Esophagus squamous epithelium (tissue), 5 donors: ENCODE measurements at places on chromosomes 7 and 10.

DNA sequence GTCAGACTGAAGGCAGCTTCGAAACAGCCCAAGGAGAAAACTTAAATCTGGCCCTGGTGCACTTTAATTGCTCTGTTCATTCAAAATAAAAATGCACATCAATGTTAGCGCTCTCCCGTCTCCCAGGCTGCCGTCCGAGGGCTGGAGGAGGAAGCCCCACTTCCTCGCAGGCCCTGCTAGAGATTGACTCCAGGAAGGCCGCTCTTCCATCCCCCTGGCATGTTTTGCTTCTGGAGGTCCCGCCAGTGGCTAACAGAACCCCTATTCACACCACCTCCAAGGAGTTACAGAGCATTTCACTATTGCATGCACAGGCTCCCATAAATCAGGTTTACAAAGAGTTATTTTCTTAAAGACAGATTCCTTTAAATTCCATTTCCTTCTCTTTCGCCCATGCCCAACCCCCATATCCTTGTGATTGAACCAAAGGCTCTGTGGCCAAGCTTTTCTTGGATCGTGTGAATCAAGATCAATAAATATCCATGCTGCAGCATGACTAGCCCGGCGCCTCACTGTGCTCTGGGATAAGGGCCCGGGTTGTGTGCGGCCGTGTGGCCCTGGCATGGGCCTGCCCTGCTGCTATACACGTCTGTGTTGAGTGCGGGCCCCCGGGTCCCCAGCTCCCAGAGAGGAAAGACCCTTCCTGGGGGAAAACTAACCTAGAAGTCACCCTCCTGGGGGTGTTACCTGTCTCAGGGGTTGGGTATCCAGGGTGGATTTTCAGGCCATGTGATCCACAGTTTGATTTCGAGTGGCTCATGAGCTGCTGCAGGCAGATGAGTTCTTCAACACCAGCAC, 118.7 kb upstream of the GDF10 start:
- no peak for DNase-seq

- DNase-seq, result no peak
These were observed 92.8 kb downstream of the ALOX5 start for GRCh38 chr10:45466784-45467183.

DNA sequence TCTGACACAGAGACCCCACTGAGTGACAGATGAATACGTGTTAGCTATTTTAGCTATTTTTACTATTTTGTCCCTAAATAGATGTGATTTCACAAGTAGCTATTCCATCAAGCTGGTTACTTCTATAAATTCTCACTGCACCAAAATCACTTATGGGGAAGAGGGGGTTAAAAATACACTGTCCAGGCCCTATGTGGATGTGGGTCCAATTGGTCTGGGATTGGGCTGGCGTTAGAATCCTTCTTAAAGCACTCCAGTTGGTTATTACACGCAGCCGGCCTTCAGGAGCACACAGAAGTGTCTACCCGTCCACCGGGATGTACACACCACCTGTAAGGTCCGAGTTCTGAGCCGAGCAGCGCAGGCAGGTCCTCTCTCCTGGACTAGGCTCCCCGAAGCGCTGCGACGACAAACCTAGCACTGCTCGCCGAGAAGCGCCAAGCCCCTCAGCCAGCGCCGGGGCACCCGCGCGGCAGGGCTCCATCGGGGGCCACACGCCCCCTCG, 222.3 kb upstream of the MKLN1 start:
- DNase-seq, result no peak

DNA sequence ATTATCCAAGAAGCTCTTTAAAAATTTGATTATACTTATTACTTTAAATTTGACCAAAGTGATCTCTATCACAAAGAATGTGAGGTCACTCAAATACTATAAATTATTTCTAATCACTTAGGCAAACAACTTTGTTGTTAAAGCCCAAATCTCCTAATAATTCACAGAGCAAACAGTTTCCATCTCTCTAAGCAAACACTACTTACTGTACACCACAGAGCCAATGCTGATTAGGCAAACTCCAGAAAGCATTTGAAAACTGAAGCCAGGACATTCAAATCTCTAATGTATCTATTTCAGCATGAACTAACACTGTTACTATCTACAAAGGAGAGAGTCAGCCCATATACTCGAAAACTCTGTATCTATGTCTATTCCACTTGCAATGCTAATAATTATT, 107.1 kb downstream of the RNF32 start:
- no peak for DNase-seq

GRCh38 chr7:25889765-25890164, 262.2 kb upstream of the NFE2L3 start:
- DNase-seq, result no peak

DNA sequence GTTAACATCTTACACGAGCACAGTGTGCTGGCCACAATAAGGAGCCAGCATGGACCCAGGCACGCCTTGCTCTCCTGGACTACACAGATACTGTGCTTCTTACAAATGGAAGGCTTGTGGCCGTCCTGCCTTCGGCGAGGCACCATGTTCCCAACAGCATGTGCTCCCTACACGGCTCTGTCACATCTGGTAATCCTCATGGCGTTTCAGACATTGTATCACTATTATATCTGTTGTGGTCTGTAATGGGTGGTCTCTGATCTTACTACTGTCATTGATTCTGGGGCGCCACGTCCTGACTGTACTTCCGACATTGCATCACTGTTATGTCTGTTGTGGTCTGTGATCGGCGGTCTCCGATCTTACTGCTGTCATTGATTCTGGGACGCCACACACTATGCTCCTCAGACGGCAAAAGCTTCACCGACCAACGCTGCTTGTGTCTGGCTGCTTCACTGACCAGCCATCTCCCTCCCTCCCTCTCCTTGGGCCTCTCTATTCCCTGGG, 195.4 kb downstream of the MAD1L1 start:
- no peak for DNase-seq

- no peak for DNase-seq
These were observed 43.8 kb upstream of the CYTH3 start for GRCh38 chr7:6316226-6316625.

- no peak for DNase-seq
These were observed 1.1 kb upstream of the GALNTL5 start for GRCh38 chr7:151954866-151955820.

DNA sequence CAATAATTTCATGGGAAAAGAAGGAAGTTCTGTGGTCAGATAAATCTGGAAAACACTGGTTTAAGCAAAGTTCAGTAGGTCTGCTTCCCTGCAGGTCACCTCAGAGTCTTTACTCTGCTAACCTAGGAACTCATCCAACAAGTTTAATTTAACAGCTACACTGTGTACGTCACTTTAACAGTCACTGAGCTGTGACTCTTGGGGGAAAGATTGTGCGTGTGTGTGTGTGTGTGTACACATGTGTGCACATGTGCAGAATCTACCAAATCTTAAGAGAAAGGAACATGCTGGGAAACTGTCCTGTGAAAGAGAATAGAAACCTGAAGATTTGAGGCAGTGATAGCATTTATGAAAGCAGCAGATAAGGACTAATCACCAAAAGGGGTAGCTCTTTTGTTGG, 62.6 kb downstream of the IKZF1 start:
- DNase-seq, result no peak

GRCh38 chr7:78043159-78043558, 244.6 kb downstream of the PHTF2 start:
- DNase-seq, result no peak

GRCh38 chr10:113538151-113538550, 14.7 kb upstream of the HABP2 start:
- DNase-seq, result no peak

DNA sequence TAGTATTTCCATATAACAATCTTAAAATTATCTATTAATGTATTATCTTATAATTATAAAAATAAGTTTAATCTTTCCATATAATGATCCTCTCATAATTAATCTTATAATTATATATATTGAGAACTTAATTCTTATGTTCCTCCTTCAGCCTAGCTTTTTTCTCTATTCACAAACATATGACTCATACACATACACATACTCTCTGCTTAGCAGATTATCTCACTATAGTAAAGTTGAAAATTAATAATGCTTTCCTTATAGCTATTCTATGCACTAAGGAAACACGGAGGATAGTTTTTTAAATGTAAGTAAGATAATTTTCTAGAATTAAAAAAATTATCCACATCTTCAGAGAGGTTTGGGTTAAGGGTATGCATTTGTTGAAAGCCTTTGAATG, 47.7 kb upstream of the ITGB8 start:
- DNase-seq, result no peak

GRCh38 chr7:82745117-82745516, 301.5 kb upstream of the CACNA2D1 start:
- no peak for DNase-seq

DNA sequence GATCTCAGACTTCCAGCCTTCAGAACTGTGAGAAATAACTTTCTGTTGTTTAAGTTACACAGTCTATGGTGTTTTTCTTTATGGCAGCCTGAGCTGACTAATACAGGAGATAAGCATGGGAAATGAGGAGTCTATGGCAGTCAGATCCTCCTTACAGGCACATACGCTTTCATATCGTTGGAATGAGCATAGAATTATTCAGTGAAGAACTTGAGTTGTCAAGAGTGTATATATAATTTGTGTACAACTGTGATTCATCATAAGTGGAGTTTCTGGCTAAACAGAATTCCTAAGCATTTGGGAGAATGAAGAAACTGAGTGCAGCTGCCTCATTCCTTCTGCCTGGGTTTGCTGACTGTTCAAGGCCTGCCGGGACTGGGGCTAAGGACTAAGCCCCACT, 516.7 kb downstream of the ADRA2A start:
- no peak for DNase-seq

GRCh38 chr10:5666008-5666840, at the start of gene ASB13:
Gene ASB13, minus strand, starts transcription at chr10:5666595. Its CDS starts 44 bp downstream, at chr10:5666551.
- DNase-seq, result no peak

- no peak for DNase-seq
These were observed 93.6 kb downstream of the GPR37 start for GRCh38 chr7:124672011-124672410.

DNA sequence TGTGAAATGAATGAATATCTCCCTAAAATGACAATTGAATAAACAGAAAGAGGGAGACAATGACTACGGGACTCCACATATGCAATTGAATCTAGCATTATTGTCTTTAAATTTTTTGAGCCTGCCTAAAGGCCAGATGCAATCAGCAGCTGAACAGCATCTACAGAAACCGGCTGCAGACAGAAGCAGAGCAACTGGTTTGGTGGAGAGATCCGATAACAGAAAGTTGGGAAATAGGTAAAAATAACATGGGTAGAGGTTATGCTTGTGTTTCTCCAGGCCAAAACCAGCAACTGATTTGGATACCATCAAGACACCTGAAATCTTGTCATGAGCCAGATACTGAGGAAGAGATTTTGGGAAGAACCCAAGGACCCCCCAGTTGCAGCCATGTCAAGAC, 146.6 kb downstream of the ZNF33B start:
- DNase-seq, result no peak

DNA sequence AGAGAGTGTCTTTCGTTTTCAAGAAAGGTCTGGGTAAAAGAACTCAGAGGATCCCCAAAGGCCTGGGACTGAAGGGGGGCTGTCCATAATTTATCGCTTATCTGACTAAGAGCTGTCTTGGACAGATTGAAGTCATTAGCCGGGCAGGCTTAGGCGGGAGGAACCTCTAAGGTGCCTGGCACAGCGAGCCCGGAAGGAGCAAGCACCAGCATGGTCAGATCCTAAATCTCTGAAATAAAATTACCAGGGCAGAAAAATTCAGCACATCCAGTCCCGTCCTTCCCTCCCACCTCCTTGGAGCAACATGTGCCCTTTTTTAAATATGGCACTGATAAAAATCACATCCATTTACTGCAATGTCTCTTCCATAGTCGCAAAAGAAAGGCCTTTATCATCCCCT, 86.8 kb downstream of the FAM204A start:
- DNase-seq, result no peak

DNA sequence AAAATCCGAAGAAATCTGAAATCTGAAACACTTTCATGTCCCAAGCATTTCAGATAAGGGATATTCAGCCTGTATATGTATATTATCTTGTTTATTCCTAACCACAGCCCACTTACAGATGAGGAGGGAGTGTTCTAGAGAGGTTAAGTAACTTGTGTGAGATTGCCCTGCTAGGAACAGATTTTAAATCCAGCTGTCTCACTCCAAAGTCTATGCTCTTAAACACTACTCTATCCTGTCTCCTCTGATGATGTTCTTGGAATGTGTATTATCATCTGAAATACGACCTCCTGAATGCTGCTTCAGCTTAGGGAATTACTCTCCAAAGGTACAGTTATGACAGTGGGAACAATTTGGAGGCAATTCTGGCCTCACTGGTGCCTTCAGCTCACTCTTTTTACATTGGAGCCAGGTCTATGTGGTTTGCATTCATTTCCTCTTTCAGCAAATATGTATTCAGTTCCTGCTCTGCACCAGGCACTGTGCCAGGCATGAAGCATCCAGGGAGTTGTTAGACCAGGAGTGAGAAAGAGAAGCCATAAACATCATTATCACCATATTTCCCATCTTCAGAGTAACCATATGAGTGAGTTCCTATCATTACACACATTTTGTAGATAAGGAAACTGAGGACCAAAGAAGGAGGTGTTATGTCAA, 70.2 kb downstream of the NOC3L start:
- no peak for DNase-seq

- no peak for DNase-seq
These were observed 280.5 kb downstream of the KCND2 start for GRCh38 chr7:120553491-120553890.

- no peak for DNase-seq
These were observed 170.3 kb downstream of the TCERG1L start for GRCh38 chr10:131141207-131141606.

- DNase-seq, result no peak
These were observed 93.6 kb downstream of the CTNNA3 start for GRCh38 chr10:67602268-67602950.

DNA sequence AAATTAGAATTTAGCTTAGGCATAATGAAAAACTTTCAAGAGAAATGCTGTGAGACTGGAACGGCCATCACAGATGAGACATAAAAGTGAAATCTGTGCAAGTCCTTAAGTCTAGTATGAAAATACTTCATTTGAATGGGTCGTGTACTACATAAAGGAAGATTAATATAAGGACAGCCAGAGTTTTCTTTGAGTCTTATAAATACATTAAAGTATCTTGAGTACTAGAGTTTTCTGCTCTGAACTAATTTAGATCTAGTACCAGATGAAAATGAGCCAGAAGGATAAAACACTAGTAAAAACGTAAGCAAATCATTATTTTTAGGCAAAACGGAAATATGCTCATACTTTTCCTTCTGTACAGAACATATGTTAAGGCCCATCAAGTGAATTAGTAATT, 93.1 kb downstream of the ATE1 start:
- no peak for DNase-seq

GRCh38 chr10:107206833-107207232, 42.3 kb upstream of the SORCS1 start:
- DNase-seq, result no peak

GRCh38 chr7:127858091-127858914, 172.9 kb downstream of the LRRC4 start:
- no peak for DNase-seq
